NCI-H1930 (cell line): ENCODE measurements at places on chromosomes 7 and 10.

DNA sequence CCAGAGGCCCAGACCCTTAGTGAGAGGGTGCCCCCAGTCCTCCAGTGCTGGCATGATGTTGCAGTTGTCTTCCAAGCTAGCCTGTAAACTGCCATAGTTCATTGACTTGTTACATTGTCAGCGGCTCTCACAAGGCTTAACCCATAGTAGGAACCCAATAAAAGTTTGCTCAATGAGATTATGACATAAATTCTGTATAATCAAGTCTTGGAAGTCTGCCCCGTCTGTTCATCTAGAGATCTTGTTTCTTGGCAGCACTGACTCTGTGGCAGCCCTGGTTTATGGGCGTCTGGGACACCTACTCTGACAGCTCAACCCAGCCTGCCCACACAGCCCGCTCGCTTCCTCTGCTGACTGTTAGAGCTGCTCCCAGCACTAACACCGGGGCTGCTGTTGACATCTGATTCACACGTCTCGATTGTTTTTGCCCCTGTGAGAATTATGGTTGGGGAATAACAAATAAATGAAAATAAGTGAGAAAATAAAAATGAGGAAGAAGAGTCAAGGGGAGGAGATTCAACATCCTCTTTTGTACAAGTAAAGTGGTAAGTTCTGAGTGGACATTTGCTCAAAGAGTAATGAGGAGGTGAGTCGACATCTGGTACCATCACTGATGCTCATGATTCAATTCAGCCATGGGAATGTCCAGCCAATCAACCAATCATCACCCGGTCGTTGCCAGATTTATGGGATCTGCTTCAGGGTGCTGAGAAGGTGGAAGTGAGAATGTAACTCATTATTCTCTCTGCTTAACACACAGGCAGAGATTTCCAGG lies 160.8 kb downstream of the SPAG6 start:
- no peak for DNase-seq

- DNase-seq: no peak
These were observed 510.5 kb upstream of the PFKP start for GRCh38 chr10:2556883-2557282.

DNA sequence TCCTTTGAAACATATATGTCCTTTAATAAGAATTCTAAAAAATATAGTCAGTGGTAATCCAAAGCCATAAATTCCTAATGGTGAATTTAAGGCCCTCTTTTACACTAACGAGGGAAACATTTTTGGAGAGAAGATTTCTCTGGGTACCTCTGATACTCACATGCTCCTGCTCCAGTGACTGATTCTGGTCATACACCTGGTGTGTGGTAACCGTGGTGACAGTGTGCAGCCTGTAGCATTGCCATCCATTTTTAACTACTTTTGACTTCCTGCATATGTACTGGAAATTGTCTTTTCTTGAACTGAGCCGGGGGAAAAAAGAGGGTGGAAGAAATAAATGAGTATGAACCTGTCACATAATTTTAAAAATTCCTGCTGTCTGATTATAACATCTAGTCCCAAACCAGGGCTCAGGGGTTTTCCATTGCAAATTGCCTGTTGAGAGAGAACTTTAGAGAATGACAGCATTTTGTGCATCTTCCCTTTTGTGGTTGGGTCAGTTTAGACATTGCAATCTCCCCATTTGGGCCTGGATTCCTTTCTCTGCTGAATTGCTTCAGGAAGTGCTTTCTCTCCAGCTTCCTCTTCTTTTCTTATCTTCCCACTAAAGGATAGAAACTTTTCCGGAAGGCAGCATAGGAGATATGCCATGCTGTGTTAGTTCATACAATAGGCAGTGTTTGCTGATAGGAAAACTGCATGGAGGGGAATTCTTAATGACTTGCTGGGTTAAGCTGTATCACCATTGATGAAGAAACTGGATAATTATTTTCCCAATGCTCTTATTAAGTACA lies 125.5 kb downstream of the GRM3 start:
- DNase-seq: no peak

- no peak for DNase-seq
These were observed 31.4 kb upstream of the FRMD4A start for GRCh38 chr10:14362104-14362503.

GRCh38 chr7:155763691-155764437 lies 48.4 kb downstream of the SHH start:
- DNase-seq: no peak

DNA sequence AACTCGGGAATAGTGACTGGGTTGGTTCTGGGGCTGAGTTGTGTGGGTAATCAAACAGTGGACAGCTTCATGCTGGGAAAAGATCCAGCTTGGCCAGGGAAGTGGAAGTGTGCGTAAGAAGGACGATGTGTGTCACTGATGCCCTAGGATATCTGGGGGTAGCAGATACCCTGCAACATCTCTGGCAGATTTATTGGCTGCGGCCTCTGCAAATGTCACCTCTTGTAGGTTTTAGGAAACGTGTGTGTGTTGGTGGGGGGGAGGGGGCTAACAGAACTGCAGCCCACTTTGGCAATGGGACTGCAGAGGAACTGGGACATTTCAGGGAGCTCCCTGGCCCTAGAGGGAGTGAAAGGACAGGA lies 965 bp upstream of the AGAP3 start:
- no peak for DNase-seq
